ENCODE measurements at places on chromosomes 13 and 19.

DNA sequence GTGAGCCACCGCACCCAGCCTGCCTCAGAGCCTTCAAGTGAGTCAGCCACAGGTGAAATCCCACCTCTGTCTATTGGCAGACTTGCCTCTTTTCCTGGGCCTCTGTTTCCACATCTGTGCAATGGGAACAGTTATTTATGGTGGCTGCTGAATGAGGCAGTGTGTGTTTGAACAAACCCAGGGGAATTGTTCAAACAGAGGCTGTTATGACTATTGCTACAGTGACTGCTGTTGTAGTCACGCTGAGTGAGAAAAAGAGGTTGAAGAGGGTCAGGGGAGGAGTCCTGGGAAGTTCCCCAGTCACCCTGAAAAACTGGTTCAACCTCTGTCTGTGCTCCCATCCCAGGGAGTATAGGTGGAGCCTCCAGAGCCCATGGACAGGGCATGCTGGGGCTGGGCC, at the start of gene CEACAM19:
Gene CEACAM19, plus strand, starts transcription at position 83 of the 400 bp plus-strand sequence. CDS start 450 bp downstream, outside the sequence.
- no peak for DNase-seq

DNA sequence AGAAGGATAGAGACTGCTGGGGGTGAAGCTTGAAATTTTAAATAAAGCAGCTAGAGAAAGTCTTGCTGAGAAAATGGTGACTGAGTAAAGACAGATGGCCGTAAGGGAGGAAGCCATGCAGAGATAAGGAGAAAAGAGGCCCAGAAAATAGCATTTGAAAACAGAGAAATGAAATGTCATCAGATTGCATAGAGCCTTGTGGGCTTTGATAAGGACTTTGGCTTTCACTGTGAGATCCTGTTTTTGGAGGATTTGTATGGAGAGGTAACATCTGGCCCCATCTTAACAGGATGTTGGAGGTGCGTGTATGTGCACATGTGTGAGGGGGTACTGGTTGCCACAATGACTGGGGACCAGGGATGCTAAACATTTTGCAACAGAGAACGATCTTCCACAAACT, 19.5 kb upstream of the ATP8A2 start:
- DNase-seq: no peak

GRCh38 chr13:20160306-20161274, at the start of gene GJA3:
TSS of gene GJA3 (minus strand) at chr13:20161052. CDS start at chr13:20143288, 17,764 bp downstream.
- DNase-seq: peak; percentile 65

DNA sequence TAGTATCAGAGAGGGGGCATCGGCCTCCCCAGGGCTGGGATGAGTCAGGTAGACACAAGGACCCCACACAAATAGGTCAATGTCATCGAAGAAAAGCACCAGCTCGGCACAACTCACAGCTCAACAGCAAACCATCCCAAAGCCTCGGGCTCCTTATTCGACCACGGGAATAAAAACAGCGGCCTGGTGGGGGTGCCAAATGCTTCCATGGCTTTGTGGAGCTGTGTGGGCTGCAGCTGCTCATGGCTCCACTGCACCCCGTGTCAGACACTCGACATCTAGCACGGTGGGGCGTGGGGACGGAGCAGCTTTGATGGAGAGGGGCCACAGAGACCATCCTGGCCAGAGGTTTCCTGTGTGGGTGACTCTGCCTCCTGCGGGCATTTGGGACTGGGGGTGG, 212.5 kb upstream of the SOX1 start:
- DNase-seq: no peak

DNA sequence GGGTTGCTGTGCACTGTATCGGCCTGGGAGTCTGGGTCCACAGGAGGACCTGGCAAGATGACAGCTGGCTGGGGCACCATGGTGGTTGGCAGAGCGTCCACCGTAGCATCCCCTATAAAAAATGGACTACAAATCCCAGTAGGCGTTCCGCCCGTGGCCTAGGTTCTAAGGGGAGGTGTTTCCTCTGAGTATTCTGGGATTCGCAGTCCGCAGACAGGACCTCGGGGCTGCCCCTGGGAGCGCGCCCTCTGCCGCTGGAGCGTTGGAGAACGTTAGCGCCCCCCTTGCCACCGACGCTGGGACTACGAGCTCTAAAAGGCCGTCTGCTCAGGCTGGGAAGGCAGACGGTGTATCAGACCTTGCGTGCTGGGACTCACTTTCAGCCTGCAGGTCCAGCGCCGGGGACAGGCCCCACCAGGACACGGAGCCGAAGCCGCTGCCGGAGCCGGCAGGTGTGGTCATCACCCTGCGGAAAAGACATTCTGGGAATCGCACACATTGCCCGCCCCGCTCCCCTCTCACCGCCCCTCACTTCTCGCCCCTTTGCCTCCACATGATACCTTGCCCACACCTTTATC, 372 bp downstream of the DNAAF3 start:
- peak; percentile 71 for DNase-seq

- DNase-seq: no peak
Measured at GRCh38 chr19:7534531-7535046, 928 bp upstream of the PNPLA6 start.

- no peak for DNase-seq
Measured at GRCh38 chr13:102035969-102036368, 365.9 kb downstream of the FGF14 start.

DNA sequence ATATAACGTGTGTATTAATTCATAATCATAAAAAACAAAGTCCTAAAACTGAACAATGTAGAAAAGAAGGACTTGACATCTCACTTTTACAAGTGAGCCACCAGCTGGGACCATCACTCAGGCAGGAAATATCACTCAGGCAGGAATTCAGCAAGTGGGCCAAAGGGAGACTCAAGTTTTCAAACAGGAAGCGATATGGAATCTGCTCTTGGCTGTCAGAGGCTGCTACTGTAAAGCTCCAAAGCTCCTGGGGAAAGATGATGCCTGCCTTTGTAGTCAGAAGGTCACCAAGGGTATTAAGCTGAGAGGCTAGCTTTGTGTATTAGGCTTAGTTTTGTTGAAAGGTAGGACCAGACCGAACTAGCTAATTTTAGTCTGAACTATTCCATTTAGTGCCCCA, 5.5 kb upstream of the AKAP11 start:
- DNase-seq: no peak

DNA sequence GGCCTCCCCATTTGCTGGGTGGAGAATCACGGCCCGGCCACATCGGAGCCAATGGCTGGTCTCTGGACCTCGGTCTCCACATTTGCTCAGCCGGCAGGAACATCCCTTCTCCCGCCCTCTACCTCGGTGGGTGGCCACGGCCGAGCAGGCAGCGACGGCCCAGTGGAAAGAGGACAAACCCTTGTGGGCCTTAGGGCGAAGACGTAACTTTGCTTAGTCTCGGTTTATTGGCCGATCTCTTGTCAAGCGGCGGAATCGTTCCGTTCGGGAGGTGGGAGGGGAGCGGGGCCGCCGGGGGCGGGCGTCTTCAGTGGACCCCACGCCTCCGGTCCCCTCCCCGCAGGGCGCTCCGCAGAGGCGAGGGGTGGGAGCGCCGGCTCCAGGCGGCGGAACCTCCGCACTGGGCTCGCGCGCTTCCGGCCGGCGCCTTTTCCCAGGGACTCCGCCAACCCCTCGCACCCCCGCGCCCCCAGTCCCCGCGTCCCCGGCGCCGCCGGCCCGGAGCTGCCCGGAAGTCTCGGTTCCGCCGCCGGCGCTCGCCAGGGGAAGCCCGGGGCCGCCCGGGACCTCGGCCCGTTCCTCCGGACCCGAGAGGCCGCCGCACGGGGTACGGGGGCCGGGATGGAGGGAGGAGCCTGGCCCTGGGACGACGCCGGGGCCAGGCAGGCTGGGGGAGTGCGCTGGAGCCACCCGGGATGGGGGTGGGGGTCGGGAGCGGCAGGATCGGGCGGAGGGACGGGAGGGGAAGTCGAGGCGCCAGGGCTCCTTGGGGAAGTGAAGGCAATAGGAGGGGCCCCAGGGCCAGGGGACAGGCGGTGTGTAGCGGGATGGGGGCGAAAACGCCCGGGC, at the start of gene ZNF580:
Gene ZNF580, plus strand, starts transcription at position 426 of the 849 bp plus-strand sequence. CDS start 1,507 bp downstream, outside the sequence.
- peak; percentile 89 for DNase-seq

GRCh38 chr19:5018224-5019015, 49.5 kb downstream of the KDM4B start:
- DNase-seq: no peak

DNA sequence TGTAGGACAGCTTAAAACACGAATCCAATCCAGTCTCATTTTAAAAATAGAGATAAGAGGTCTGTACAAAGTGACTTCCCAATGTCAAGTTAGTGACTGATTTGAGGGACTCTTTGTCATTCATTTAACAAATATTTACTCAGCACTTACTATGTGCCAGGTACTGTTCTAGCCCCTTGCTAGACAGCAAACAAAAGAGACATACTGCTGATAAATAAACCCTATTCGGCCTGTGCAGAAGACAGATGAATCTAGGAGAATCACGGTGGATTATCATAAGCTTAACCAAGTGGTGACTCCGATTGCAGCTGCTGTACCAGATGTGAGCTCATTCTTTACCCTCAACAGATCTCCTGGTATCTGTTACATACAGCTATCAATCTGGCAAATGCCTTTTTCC, 6.4 kb upstream of the ELF1 start:
- no peak for DNase-seq

- peak; percentile 78 for DNase-seq
Measured at GRCh38 chr19:17406046-17406886, 836 bp upstream of the BST2 start.

GRCh38 chr13:27353166-27353583, 71.2 kb upstream of the GTF3A start:
- no peak for DNase-seq

- no peak for DNase-seq
Measured at GRCh38 chr19:38228491-38229439, 4.7 kb upstream of the DPF1 start.

DNA sequence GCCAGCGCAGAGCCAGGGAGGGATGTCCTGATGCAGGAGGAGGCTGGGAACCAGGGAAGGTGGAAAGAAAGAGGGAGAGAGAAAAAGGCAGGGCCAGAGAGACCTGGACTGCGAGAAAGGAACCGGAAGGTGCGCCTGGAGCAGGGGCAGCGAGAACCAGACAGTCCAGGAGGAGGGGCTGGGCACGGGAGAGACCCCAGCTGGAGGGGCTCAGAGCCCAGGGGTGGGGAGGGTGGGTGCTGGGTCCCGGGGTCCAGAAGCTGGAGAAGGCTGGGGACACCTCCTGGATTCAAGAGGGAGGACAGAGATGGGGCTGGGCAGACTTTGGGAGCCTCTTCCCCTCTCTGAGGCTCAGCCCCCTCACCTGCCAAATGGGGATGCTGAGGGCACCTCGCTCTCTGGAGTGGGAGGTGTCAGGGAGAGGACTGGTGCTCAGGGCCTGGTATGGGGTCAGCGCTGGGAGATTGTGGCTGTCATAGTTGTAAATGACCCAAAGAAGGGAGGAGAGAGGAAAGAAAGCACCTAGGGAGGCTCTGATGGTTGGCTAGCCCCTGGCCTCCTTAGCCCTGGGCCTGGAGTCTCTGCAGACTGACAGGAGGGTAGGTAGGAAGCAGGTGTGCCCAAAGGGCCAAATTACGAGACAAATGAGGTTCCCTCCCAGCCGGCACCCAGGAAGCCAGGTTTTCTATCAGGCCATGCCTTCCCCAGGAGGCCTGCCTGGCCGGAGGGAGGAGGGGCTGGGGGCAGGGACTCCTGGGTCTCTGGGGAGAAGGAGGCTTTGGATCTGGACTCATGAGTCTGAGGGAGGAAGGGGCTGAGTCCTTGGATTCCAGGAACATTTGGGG, 1.3 kb upstream of the SPACA6 start:
- no peak for DNase-seq

GRCh38 chr13:72473321-72473720, 254.1 kb downstream of the MZT1 start:
- no peak for DNase-seq

DNA sequence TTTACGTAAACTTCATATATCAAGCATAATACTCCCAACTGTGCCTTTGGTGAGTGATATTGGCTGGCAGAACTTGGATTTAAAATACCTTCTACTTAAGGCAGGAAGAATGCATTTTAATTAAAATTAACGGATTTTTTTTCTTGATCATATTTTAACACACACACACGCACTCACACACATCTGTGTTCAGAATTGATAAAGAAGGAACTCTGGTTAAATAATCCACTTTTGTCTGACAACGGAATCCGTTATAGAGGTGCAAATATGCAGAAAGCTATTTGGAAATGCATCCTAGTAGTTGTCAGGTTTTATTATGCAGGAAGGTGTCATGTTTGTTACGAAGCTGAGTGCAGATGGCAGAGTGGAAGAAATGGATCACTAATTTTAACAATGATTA, 105.5 kb upstream of the ZNF536 start:
- no peak for DNase-seq

GRCh38 chr13:25910991-25911419, 140.8 kb downstream of the SHISA2 start:
- no peak for DNase-seq

- no peak for DNase-seq
Measured at GRCh38 chr13:79936368-79937136, 404.4 kb downstream of the SPRY2 start.

DNA sequence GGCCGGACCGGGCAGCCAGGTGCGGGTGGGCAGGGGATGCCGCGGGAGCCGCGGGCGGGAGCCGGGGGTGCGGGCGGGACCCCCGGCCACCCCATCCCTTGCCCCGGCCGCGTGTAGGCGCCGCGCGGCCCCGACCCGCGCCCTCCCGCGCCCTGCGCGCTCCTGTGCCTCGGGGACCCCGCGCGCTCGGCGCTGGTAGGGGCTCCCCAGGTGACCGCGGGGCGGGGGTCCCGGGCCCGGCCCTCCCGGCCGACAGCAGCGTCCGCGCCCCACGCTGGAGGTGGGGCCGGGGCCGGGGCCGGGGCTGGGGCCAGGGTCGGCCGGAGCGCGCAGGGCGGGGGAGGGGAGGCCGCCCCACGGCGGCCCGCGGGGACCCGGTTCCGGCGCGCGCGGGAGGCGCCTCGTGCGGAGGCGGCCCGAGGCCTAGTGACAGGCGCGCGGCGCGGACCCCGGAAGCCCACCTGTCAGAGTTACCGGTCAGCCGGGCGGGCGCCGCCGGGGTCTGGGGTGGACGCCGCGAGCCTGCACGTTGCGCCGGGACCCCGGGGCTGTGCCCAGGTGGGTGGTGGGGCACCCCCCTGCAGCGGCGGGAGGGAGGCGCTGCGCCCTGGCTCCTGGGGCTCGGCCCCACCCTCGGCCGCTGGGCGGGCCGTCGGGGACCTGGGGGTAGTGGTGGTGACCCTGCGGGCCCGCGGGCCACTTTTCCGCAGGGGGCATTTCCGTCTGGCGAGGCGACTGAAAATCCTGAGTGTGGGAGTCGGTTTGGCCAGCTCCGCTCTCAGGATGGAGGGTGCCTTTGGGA, 518 bp downstream of the TFDP1 start:
- DNase-seq: peak; percentile 70

DNA sequence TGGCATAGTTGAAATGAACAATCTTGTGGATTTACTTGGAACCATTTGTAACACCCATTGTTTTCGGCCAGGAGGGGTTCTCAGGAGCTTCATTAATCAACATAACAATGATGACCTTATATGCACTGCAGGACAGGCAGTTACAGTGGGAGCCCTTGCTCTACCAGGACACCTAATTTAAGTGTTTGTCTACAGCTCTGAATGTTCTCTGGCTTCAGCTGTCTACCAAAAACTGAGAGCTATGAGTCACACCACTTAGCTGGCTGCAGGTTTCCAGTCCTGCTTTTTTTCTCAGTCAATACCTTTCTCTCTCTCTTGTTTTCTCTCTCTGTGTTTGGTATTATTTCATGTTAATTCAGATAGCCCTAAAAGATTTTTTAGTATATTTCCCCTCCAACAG, 105.4 kb upstream of the MBNL2 start:
- DNase-seq: no peak

All from activated CD8-positive, alpha-beta memory T cell treated with anti-CD3 and anti-CD28 coated beads for 24 hours (primary cell).